Right forelimb (tissue), 1 donor: ENCODE measurements at places on chromosomes 2 and 18.

DNA sequence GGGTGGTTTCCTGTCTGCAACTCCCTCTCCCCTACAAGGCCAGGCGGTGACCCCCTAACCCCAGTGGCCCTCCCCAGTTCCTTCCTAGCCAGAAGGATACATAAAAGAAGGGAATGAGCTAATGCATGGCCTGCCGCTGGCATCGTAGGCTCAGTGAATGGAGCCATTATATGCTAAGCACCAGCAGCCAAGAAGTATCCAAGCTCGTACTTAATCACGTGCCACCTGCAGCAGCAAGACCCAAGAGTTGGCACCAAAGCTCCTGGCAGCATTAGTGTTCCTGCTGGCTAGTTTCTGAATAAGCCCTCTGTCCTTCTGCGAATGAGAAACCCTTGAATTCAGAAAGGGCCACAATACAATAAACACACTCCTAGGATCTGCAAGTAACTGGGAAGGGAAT, 4.3 kb downstream of the DBI start:
- DNase-seq = no peak

GRCh38 chr18:63260380-63260754, 59.2 kb downstream of the BCL2 start:
- DNase-seq = no peak

DNA sequence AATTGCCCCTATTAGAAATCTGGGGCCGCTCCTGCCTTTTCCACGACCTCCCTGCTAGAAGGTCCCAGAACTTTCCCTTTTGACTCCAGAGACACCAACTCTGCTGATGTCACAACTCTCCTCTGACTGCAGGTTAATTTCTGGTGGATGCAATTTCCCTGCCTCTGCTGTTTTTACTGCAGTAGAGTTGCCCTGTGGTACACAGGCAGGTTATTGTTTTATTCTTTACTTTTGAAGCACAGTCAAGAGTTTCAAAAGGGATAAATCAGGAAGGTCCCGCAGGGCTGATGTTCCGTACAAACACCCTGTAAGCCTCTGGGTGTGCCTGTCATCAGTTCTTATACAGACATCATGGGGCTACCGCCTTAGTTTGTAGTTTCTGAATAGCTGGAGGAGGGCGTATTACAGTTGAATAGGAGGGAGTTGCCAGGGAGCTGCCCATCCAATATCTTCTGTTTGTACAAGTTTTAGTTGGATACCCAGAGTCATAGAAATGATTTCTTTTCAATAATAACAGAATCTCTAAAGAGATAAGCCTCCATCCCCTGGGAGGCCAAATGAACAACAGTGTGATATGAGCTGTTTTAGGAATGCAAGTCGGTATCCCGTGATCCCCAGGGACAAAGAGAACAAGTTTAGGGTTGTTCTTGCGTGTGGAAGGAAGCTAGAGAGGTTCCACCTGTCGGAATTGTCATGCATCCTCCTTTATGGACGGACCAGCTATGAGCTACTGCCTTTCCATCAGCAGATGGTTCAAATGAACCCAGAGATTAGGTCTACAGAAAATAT, 108.4 kb upstream of the COPS8 start:
- peak; percentile 24 for DNase-seq

DNA sequence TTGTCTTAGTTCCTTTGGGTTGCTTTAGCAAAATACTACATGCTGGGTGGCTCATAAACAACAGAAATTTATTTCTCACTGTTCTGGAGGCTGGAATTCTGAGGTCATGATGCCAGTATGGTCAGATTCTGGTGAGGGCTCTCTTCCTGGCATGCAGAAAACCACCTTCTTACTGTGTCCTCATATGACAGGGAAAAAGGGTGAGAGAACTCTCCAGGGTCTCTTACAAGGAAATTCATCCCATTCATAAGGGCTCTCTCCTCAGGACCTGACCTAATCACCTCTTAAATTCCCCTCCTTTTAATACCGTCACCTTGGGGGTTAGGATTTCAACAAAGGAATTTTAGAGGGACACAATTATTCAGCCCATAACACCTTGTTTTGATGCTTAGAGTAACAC, 243.1 kb upstream of the TNP1 start:
- DNase-seq = no peak

DNA sequence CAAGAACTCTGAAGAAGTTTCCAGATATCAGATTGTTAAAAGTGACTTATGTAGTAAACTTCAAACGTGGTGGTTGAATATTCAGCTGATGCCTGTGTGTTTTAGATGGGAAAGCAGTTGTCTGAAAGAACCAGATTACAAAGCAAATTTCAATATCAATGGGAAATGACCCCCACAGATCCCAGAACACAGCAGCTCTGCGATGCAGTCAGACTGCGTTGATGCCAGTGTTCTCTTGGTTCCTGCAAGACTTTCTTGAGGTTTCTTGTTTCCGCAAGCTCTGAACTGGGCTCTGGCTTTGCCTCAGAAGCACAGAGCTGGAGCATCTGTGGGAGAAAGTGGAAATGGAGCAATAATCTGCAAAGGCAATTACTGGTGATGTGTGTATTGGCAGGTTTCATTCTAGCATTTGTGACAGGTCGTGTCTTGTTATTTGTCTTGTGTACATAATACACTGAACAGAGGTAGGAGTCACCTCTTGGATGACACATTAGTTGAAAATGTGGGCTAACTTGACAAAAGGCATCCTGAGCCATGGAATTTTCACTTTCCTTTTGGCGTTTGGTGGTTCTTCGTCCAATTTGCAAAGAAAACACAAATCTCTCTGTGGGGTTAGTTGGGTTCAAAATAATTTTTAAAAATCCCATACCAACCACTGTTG, 10.8 kb upstream of the LYPD6B start:
- DNase-seq = no peak
